ENCODE measurements at places on chromosomes 11 and 22.

- DNase-seq, result no peak
Observed at GRCh38 chr11:12845163-12845562, 164.0 kb upstream of the RASSF10 start.

- no peak for DNase-seq
Observed at GRCh38 chr22:22810018-22810427, 77.6 kb upstream of the IGLL5 start.

DNA sequence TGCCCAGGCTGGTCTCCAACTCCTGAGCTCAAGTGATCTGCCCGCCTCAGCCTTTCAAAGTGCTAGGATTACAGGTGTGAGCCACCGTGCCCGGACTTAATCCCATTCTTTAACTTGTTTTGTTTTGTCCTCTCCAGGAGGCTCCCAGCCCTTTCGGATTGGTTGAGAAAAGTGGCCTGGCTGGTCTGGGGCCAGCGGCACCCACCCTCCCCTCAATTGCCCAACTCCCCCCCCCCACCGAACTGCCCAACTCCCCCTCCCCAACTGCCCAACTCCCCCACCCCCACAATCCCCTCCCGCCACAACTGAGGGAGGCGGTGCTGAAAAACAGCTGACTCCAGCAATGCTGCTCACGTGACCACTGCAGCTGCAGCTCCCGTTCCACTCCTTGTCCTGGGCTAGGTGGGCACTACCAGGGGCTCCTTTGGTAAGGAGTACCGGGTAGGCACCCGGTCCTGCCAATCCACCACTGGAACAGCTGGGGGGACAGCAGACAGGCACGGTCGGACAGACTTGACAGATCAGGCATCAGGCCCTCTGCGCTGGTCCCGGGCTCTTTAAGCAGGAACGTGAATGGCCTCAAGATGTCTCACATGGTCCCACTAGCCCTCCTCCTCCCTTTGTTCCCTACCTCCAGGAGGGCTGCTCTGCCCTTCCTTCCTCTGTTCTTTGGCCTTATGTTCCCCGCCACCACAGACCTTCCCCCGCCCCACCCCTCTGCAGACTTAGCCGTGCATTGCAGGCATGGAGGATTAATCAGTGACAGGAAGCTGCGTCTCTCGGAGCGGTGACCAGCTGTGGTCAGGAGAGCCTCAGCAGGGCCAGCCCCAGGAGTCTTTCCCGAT is at the start of gene TCN2:
TSS of gene TCN2 (plus strand) at position 720 of the 845 bp plus-strand sequence. CDS start 158 bp downstream, outside the sequence.
- peak; percentile 83 for DNase-seq

- no peak for DNase-seq
Observed at GRCh38 chr22:23184764-23185113, 4.4 kb downstream of the BCR start.

- no peak for DNase-seq
Observed at GRCh38 chr11:45368697-45369096, 82.6 kb upstream of the SYT13 start.

DNA sequence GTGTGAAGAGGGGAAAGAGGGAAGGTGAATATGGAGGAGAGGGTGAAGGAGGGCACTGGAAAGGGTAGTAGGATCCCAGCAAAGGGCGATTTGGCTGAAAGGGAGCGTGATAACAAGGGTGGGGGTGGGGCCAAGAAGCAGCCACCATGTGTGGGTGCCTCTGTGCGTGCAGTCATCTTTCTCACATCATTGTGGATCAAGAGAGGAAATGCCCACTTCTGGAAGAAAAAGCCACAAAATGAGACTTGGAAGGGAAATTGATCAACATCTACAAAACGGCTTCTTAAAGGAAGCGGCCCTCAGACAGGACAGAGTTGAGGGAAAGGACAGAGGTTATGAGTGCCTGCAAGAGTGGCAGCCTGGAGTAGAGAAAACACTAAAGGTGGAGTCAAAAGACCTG is 1.2 kb upstream of the CXCR5 start:
- no peak for DNase-seq

GRCh38 chr22:40898850-40899357 is 37.0 kb upstream of the DNAJB7 start:
- no peak for DNase-seq

- DNase-seq, result no peak
Observed at GRCh38 chr22:38858492-38858891, 13.5 kb downstream of the CBX6 start.

- DNase-seq, result no peak
Observed at GRCh38 chr11:122645847-122646246, 9.7 kb upstream of the UBASH3B start.

GRCh38 chr11:45266676-45267020 is 19.5 kb downstream of the SYT13 start:
- no peak for DNase-seq

DNA sequence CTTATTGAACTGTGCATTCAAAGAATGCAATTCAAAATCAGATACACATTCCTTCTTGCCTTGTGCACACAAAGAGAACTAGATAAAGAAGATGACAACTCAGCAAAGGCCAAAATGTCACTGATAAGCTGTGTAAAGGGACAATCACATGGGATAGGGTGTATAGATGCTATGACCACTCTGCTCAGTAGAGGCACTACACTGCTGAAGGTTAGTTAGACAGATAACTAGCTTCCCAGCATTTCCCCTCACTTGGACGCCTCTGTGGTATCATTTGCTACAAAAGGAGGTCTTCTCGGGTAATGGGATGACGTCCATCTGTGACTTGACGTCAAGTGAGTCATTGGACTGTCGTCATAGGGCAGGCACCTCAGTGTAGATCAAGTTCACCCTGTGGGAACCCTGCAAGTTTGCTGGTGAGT is 424.9 kb upstream of the CCDC90B start:
- no peak for DNase-seq

Data from dorsolateral prefrontal cortex (tissue), 122 donors.